ENCODE measurements at places on chromosomes 6 and 20.

DNA sequence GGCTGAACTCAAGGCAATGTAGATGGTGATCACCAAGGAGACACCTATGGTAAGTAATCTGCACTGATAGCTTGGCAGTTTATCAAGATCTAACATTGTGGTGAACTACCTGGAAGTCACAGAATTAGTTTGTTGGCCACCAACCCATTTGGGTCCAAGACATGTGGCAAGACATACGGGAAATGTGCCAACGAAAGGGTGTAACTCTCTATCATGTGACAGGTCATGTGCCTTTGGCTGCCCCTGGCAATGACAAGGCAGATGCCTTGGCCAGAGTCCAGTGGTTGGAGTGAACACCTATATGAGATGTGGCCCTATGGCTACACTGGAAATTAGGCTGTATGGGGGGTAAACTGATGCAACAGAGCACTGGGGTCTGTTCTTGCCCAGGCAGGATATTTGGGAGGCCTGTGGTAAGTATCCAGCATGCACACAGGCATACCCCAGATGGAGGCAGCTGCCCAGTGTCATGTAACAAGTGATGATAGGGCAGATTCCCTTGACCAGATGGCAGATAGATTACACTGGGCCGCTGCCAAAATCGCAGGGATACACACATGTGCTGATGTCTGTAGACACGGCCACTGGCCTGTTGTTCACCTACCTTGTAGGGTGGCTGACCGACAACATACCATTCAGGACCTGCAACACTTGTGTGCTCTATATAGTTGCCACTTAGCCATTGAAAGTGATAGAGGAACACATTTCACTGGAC is 35.5 kb upstream of the HSF2 start:
- DNase-seq = no peak

DNA sequence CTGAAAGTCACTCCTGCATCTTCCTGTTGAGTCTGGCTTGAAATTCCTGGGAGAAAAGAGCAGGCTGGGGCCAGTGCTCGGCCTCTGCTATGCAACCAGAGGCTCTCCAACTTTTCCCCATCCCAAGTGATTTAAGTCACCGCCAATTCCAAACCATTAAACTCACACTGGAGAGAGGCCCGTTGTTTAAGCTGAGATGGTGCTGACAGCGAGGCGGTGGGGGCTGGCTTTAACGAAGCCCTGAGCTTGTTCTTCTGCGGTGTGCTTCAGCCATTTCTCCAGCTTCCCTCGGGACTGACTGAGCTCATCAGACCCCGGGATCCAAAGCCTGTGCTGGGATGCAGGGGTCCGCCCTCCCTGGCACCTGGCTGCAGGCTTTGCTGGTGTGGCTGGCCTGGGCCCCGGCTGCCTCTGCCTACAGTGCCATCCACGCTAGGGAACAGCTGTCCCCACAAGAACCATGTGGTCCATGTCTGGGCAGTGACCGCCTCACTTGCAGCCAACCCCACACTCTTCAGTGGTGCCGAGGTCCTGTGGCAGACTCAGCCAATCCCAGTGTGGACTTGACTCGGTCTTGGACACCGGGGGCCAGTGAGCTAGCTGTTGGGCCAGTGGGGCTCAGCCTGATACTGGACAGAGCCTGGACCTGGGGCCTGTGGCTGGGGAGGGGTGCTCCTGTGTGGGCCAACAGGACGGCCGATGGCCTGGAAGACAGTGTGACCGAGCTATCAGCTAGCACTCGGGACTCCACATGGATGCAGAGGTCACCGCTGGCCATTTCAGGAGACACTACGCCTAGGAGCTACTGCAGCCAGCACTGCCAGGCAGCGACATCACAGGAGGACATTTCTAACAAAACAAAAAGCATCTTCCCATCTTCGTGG is 21.2 kb downstream of the RAMACL start:
- DNase-seq = no peak

DNA sequence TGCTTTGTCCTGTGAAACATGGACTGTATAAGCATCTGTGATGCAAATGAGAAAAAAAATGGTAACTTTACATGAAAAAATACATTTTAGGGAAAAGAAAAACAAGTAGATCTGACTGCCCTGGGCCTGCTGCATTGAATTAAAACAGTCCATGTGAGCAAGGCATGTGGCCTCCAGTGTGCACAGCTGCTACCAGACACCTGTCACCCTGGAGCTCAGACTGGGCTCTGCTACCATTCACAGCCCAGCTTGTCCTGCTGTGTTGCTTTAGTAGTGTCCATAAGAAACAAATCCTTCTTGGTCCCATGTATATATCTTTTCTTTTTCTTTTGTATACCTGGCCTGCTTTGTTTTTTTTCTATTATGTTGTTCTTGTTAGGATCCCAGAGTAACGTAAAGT is 315.9 kb downstream of the NKAIN2 start:
- peak; percentile 79 for DNase-seq

DNA sequence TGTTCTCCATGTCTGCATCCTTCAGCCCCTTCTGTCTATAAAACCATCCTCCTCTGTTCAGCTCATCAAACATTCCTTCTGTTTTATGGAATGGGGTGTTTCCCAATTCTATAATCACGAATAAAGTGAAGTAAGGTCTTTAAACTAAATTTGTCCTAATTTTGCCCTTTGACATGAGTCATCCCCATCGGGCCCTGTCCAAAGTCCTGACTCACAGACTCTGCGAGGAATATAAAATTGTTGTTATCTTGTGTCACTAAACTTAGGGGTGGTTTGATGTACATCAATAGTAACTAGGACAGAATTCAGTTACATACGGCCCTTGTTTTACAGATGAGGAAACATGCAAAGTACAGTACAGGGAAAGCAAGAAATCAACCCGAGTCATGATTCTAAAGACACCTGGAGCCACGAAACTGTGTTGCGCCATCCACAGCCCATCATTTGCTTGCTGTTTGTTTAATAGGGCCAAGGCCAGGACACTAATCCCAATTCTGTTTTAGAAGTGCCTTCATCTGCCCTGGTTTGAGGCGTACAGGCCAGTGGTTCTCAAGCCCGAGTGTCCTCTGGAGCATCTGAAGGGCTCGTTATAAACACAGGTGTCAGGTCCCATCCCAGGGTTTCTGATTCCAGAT is 2.8 kb downstream of the ACSS1 start:
- DNase-seq = no peak

DNA sequence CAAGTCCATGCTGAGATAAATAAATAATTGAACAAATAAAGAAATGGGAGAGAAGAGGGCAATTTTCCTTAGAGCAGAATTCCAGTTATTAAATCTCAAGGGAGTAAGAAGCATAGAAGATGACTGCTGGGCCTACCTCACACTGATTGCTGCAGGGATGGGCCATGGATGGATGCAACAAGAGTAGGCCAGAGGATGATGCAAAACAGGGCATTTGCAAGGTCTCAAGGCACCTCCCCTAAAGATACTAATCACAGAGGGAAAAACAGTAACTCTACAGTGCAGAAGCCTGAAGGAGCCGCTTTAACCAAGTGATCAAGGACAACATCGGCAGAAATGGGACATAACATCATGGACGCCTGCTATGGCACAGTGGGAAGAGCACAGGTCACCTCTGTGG is 1.7 kb upstream of the SCP2D1 start:
- DNase-seq = no peak

- no peak for DNase-seq
Observed at GRCh38 chr20:2402271-2402980, 21.7 kb downstream of the TGM6 start.

DNA sequence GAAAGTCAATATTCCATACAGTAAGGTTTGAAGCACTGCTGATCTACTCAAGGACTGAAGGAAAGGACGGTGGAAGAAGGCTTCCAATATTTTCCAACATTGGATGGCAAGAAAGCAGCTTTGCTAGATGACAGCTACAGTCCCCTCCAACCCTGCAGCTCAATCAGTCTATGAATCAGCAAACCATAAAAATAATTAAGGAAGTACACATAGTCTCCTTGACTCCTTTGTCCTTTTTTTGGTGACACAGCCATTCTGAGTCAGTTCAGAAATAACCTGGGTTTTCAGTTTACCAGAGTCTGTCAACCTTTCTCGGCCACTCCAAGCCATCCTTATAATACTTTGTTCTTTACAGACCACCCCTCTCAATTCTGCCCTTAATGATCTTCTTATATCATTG is 232.5 kb downstream of the IBTK start:
- no peak for DNase-seq
